ENCODE measurements at places on chromosomes 7 and 10.

DNA sequence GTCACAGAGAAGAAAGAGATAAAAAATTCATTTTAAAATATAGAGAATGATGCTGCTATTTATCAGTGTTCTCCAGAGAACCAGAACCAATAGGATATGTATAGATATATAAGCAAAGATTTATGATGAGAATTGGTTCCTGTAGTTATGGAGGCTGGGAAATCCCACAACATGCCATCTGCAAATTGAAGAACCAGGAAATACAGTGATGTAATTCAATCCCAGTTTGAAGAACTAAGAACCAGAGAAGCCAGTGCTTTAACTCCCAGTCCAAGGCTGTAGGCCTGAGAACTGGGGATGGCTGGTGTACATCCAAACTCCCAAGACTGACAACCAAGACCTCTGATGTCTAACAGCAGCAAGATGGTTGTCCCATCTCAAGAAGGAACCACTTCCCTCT is 192.9 kb upstream of the PLXDC2 start:
- H3K27ac ChIP-seq = no peak overlapping the region
- no peak for DNase-seq
- H3K4me3 ChIP-seq = no peak overlapping the region
- H3K27me3 ChIP-seq = no peaks in the 10 kb centered on the region
- no peaks in the 10 kb centered on the region for H3K36me3 ChIP-seq
- no peaks in the 10 kb centered on the region for H3K4me1 ChIP-seq

DNA sequence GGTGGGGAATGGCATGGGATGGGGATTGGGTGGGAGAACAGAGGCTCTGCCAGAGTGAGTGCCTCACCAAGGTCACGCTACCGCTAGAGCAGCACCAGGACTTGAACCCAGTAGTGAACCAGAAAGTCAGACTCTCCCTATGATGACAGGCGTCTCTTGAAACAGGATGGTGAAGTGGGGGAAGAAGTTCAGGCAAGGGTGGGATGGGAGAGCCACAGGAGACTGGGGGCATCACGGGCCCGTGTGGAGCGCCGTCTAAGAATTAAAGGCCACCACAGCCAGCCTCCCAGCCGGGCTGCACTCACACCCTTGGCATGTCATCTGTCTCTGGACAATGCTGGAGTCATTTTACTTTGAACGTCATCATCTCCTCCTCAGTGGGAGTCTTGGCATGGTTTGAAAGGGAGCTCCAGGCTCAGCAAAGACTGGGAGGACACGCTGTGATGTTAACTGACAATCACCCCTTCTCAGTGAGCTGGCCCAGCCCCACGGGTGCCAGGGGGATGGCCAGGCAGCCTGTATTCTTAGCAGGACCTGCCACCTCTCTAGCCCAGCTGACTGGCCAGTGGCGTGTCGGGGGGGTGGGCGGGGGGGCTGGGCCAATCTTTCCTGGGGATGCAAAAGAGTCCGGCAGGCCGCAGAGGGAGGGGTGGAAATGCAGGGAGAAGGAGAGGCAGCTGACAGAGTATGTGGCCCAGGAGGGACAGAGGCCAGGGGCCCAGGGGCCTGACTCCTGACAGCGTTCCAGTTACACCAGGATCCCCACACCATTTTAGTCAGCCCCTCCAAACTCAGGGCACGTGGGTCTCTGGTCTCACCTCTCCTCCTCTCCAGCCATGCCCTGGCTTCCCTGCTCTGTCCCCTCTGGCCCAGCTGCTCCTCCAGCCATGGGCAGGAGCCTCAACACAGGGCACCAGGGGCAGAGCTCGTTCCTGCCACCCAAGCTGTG is 96.2 kb downstream of the VOPP1 start:
- H3K36me3 ChIP-seq = peaks cover 3% of the 10 kb centered on the region
- peaks cover 5% of the 10 kb centered on the region for H3K4me1 ChIP-seq
- H3K27ac ChIP-seq = no peak overlapping the region
- DNase-seq = no peak
- no peak overlapping the region for H3K4me3 ChIP-seq

- peaks cover 13% of the 10 kb centered on the region for H3K4me1 ChIP-seq
- no peak for DNase-seq
- no peak overlapping the region for H3K27ac ChIP-seq
Observed at GRCh38 chr7:133502972-133503371, 250.1 kb downstream of the EXOC4 start.

DNA sequence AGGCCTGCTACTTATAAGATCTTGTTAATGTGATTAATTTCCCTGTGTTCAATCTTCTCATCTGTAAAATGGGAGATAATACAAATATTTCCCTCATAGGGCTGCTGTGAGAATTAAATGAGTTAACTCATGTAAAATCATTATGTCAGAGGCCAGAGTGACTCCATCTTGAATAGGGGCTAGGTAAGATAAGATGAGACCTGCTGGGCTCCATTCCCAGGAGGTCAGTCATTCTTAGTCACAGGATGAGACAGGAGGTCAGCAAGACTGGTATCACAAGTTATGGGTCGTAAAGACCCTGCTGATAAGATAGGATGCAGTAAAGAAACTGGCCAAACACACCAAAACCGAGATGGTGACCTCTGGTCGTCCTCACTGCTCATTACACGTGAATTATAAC is 200.7 kb downstream of the CYP26A1 start:
- H3K4me1 ChIP-seq = peaks cover 9% of the 10 kb centered on the region
- H3K27me3 ChIP-seq = no peaks in the 10 kb centered on the region
- DNase-seq = no peak
- H3K36me3 ChIP-seq = no peaks in the 10 kb centered on the region
- H3K4me3 ChIP-seq = no peak overlapping the region

- no peak overlapping the region for H3K27ac ChIP-seq
- H3K27me3 ChIP-seq = no peaks in the 10 kb centered on the region
- no peaks in the 10 kb centered on the region for H3K4me1 ChIP-seq
- no peak overlapping the region for H3K4me3 ChIP-seq
- no peak for DNase-seq
- no peaks in the 10 kb centered on the region for H3K36me3 ChIP-seq
Observed at GRCh38 chr7:33710608-33711007, 194.7 kb upstream of the BMPER start.

DNA sequence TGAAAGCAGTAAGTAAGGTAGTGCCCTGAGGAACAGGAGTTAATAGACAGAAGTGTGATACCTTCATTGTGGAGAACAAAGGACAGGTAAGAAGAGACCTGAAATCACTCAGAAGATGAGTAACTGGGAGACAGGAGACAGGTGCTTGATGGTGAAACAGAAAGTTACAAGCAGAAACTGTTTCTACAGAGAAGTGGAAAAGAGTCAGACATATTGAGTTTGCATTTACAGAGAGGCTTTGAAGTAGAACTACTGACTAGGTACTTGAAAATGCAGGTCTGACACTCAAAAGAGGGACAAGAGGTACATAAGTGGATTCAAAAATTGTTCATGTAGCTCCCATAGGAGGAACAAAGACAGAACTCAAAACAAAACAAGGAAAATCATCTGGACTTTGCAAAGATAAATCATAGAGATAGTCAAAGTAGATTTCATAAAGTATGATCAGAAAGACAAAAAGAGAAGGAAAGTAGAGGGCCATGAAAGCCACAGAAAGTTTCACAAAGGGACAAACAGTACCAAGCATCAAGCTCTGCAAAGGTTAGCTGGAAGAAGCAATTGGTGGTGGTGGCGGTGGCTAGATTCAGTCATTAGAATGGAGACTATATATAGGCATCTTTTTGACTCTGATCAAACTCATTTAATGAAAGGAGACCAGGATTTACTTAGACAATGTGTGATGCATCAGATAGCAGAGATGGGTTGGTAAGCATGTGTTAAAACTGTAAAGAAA is 198.4 kb downstream of the PCLO start:
- H3K27ac ChIP-seq = no peak overlapping the region
- H3K27me3 ChIP-seq = no peaks in the 10 kb centered on the region

GRCh38 chr10:63542835-63543575 is 21.8 kb downstream of the REEP3 start:
- no peaks in the 10 kb centered on the region for H3K4me1 ChIP-seq
- H3K4me3 ChIP-seq = no peak overlapping the region
- H3K36me3 ChIP-seq = no peaks in the 10 kb centered on the region
- DNase-seq = no peak
- H3K27me3 ChIP-seq = no peaks in the 10 kb centered on the region

- no peaks in the 10 kb centered on the region for H3K36me3 ChIP-seq
- no peak for DNase-seq
- no peak overlapping the region for H3K27ac ChIP-seq
- no peak overlapping the region for H3K4me3 ChIP-seq
- no peaks in the 10 kb centered on the region for H3K27me3 ChIP-seq
- no peaks in the 10 kb centered on the region for H3K4me1 ChIP-seq
Observed at GRCh38 chr7:23864973-23865372, 155.0 kb downstream of the STK31 start.

DNA sequence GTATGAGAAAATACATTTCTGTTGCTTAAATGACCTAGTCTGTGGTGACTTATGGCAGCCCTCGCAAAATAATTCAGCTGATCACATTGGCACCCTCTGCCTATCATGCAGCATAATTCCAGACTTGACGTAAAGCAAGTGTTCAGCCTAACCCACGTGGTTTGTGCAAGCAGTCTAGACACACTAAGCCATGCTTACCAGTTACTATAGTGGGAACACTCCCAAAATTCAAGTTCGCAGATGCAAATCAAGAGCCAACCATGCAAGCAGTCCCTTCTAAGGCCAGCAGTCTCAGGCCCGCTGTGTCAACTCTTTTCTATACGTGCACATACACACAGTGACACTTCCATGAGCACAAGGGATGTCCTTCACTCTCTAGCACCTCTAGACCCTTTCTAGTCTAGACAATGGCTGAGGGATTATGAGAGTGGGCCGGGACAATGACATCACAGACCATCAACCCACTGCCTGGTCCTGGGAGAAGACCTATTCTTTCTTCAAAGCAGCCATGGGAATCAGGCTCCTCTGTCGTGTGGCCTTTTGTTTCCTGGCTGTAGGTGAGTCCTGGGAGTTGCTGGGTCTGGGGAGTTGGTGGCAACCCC is 29.0 kb upstream of the PRSS1 start:
- no peak for DNase-seq
- H3K4me3 ChIP-seq = no peak overlapping the region
- H3K36me3 ChIP-seq = no peaks in the 10 kb centered on the region
- no peaks in the 10 kb centered on the region for H3K4me1 ChIP-seq

GRCh38 chr7:73707045-73707631 is 12.3 kb downstream of the STX1A start:
- no peak overlapping the region for H3K27ac ChIP-seq
- H3K4me1 ChIP-seq = peaks cover 13% of the 10 kb centered on the region
- no peak overlapping the region for H3K4me3 ChIP-seq
- DNase-seq = no peak
- no peaks in the 10 kb centered on the region for H3K27me3 ChIP-seq

GRCh38 chr7:47000561-47000960 is 581.4 kb downstream of the TNS3 start:
- no peak overlapping the region for H3K4me3 ChIP-seq
- H3K27me3 ChIP-seq = no peaks in the 10 kb centered on the region

DNA sequence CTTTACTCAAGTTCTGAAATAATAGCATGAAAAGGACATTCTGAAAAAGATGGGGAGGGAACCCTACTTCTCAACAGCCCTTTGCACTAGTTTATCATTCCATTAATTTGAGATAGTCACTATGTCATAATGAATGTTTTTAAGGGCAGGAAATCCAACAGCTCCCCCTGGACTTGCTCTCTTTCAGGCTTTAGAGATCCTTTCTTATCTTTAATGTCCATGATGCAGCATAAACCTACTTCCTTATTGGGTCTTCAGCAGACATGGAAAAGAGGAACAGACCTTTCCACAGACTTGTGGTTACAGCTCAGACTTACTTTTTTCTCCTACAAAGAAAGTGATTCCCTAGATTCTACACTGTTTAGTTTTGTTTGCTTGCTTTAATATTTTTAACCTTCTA is 87.3 kb downstream of the IDE start:
- H3K4me3 ChIP-seq = no peak overlapping the region
- no peaks in the 10 kb centered on the region for H3K27me3 ChIP-seq
- no peak overlapping the region for H3K27ac ChIP-seq

- H3K27me3 ChIP-seq = no peaks in the 10 kb centered on the region
- peak overlapping the region; percentile 84 for H3K4me3 ChIP-seq
- peaks cover 2% of the 10 kb centered on the region for H3K4me1 ChIP-seq
- H3K36me3 ChIP-seq = no peaks in the 10 kb centered on the region
- H3K27ac ChIP-seq = peak overlapping the region; percentile 77
Observed at GRCh38 chr7:144835155-144835611, 670 bp downstream of the TPK1 start.

- H3K36me3 ChIP-seq = no peaks in the 10 kb centered on the region
- H3K4me1 ChIP-seq = no peaks in the 10 kb centered on the region
- no peak overlapping the region for H3K27ac ChIP-seq
- no peak overlapping the region for H3K4me3 ChIP-seq
- DNase-seq = no peak
Observed at GRCh38 chr7:103894656-103895596, 94.5 kb downstream of the RELN start.

DNA sequence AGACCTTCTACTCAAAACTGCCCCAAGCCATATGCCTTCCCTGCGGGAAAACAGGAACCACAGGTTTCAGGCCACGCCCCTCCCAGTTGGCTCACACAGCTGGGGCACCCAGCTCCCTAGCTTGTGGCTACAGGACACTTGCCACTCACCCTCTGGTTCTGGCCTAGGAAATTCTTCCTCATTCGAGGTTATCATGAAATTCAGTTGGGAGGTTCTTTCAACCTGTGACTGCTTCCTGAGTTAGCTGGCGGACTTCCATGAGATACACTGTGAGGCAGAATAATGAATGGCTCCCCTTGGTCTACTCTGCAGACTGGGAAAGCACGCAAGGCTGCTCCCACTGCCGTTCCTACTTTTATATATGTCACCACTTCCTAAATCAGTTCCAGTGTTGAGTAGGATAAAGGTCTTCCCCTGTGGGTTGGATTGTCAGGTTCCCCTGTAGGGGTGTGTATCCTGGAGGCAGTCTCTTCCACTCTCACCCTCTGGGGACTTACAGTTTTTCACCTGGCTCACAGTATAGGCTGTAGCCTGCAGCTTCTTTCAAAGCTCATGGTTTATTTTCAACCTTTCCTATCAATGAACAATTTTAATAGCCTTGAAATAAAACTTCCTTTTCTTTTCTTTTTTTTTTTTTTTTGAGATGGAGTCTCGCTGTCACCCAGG is 37.0 kb downstream of the GPR22 start:
- no peak overlapping the region for H3K4me3 ChIP-seq
- no peaks in the 10 kb centered on the region for H3K4me1 ChIP-seq
- no peak overlapping the region for H3K27ac ChIP-seq
- H3K27me3 ChIP-seq = no peaks in the 10 kb centered on the region

- no peaks in the 10 kb centered on the region for H3K4me1 ChIP-seq
- H3K36me3 ChIP-seq = no peaks in the 10 kb centered on the region
- no peaks in the 10 kb centered on the region for H3K27me3 ChIP-seq
- DNase-seq = no peak
- H3K27ac ChIP-seq = no peak overlapping the region
- H3K4me3 ChIP-seq = no peak overlapping the region
Observed at GRCh38 chr10:50398381-50398780, 147.1 kb upstream of the ASAH2 start.

DNA sequence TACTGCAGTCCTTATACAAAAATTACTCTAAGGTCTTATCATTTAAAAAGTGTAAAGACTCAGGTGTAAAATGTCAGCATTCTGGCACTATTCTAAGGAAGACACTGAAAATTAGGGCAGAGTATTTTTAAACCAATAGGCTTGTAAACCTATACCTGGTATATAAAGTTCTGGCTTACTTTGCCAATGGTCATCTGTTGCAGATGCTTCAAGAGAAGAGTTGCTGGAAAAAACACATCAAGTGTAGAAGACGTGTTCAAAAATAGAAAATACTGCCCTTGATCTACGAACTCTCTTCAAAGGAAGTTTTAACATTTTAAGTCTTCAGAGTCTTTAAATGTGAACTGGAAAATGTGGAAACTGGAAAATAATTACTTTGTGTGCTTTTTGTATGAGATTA is 23.9 kb downstream of the NT5C3A start:
- H3K36me3 ChIP-seq = peaks cover 21% of the 10 kb centered on the region
- no peaks in the 10 kb centered on the region for H3K27me3 ChIP-seq
- DNase-seq = no peak
- H3K4me3 ChIP-seq = no peak overlapping the region
